Suppressor macrophage treated with lipopolysaccharide for 1 hour (primary cell): ENCODE measurements at places on chromosomes 12 and 14.

DNA sequence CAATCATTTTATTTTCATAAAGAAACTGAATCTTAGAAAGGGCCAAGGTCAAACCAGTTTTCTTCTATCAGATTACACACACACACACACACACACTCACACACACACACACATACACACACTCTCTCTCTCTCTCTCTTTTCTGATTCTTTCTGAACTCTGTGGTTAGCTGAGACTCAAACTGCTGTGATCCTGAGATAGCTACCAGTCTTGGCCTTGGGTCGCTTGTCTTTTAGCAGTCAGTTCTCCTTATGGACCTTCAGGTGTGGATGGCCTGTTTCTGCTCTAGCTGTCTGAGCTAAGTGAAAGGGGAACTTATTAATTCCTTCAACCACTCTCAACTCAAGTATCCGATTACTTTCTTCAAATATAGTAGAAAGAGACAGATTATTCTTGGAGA, 145.1 kb downstream of the GRIP1 start:
- no peak for DNase-seq

DNA sequence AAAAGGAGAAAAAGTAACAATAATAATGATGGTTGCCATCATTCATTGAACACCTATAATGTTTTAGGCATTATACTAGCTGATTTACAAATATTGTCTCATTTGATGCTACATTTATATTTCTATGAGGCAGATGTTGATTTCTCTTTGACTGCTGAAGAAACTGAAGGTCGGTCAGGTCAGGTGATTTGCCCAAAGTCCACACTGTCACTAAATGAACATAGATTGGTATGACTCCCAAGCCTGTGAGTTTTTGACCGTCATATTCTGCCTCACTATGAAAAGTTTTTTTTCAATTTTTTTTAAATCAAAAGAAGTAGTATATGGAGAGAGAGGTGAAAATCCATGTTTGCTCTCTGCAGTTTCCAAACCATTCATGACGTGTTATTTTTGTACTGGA, 10.8 kb downstream of the ALG10B start:
- no peak for DNase-seq

- DNase-seq, result peak; percentile 34
These were observed at the start of gene IFNG-AS1 for GRCh38 chr12:67989184-67989920. Gene IFNG-AS1 (plus strand): TSS chr12:67989447.

DNA sequence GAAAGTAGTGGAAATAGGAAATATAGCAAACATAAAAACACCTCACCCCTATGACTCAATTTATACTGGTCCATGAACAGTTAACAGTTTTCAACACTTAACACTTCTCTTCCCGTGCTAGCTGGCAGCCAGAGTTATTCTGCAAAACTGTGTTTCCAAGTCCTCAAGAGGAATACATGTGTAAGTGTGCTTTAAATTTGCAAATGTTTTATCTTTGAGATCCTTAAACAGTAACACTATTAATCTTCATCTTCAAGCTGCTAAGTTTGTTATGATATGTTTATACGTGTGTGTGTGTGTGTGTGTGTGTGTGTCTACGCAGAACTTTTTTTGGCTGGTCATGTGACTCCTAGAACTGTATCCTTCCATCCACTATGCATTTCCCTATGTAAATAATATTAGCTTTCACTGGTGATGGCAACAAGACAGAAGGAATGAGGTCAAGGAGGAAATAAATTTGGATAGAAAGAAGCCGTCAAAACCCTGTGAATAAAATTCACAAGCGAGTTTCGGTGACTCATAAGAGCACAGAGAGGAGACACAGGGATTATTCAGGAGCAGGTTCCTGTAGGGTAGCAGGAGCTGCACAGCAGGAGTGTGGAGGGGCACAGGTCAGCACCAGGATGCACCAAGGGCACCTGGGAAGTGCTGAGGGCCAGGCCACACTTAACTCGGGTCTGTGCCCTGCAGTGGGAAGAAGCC, 105.9 kb upstream of the ETV6 start:
- no peak for DNase-seq

DNA sequence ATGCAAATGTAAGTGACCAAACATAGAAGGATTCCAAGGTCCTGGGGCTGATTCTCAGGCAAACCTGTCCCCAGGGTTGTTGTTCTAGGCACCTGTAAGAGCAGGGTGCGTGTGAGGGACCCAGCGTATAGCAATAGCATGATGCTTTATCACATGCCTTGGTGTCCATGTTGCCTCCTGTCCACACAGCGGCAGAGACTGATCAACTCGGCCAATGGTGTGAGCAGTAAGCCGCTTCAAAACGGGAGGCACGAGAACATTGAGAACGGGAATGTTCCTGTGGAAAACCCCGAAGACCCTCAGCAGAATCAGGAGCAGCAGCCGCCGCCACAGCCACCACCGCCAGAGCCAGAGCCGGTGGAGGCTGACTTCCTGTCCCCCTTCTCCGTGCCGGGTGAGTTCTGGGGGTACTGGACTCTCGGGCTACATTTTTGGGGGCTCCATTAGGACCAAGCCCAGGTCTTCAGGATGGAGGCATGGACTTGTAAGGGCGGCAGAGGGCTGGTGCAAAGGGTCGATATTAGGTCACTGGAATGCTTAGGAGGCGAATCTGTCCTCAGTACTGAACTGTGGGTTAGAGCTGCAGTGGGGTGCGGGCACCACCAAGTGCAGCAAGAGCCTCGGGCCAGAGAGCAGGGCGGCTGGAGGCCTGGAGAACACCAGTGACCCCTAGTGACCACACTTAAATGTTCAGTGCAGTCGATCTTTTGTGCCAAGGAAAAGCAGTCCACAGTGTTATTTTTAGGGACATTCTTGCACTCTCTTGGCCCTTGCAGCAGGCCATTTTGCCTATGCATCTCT, 57.2 kb upstream of the RIN3 start:
- peak; percentile 92 for DNase-seq

- no peak for DNase-seq
These were observed 9.3 kb upstream of the CLEC12A start for GRCh38 chr12:9961901-9962300.

GRCh38 chr14:58646479-58646878, 8.7 kb downstream of the DACT1 start:
- DNase-seq, result no peak

DNA sequence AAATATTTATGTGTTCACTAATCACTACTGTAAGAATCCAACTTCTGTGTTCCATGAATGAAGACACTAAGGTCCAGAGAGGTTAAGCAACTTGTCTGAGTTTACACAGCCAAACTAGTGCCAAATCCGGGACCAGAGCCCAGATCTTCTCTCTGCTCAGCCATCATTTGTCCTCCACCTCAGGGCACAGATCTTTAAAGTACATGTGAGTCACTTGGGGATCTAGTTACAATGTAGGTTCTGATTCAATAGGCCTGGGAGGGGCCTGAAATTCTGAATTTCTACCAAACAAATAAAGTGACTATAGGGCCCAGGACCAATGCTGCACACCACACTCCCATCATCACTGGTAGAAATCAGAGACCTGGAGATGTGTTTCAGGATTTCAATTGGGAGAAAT, 162.9 kb downstream of the GXYLT1 start:
- DNase-seq, result no peak

- no peak for DNase-seq
These were observed 394.9 kb downstream of the RAD51B start for GRCh38 chr14:68214431-68214830.

DNA sequence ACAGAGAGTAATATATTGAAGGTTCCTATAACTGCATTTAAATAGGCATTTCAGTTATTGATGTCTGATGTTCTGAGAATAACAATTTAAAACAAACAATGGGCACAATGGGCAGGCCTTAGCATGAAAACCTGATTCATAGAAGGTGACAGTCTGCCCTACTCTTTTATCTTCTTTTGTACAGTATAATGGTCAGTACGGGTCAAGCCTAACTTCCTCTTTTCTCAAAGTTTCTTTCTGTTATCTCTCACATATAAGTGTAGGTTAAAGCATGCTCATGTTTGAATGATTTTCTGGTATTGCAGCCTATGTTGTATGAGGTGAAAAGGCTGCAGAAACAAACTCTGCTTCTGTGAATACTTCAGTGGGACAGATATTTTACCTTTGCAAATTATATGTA, 14.2 kb downstream of the FKBP3 start:
- no peak for DNase-seq

- no peak for DNase-seq
These were observed at the start of gene OTX2 for GRCh38 chr14:56810147-56810719. Gene OTX2 (minus strand): TSS chr14:56810479. CDS start chr14:56805456, 5,023 bp downstream.

DNA sequence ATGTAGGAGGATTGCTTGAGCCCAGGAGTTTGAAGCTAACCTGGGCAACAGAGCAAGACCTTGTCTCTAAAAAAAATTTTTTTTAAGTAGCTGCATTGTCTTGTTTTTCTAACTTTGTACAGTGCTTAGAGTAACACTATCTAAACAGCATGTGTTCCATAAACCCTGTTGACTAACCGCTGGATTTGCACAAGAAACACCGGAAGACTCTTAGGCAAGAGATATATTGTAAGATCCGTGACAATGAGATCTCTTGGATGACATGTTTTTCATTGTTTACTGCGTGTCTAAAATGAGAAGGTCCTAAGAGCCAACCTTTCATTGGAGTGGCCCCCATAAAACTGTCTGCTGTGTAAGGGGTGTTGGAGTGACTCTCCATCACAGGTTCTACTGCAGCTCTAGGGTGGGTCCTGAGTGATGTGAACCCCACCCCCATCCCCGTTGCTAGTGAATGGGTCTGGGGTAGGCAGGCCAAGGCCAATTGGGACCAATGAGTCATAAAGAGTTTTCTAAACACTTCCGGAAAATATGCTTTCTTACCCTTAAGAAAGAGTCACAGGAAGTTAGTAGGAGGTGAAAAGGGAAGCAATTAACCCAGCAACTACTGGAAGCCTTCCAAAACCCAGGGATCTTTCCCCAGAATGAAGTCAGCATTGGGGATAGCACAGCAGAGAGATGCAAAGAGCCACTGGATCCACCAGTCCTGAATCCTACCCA, 24.3 kb upstream of the PCNX1 start:
- DNase-seq, result peak; percentile 97
